ENCODE measurements at places on chromosomes 3 and 15.

GRCh38 chr3:71629289-71629688 lies 45.8 kb upstream of the FOXP1 start:
- DNase-seq: no peak

DNA sequence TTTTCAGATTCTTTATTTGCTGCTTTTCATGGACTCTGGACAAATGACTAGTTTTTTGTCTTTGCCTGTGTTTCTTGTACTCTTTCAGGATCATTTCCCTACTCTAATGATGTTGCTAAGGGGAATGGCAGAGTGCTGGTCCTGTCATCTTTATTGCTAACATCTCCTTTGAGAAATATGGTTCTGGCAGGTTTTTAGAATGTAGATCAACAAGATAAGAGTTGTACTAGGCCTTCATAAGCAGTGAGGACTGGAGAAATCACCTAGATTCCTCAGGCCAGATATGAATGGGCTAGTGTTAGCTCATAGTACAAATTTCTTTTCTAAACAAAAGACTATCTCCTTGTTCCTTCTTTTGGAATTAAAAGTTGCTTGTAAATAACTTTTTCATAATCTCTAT lies 156.0 kb downstream of the UBE2E2 start:
- DNase-seq: no peak

DNA sequence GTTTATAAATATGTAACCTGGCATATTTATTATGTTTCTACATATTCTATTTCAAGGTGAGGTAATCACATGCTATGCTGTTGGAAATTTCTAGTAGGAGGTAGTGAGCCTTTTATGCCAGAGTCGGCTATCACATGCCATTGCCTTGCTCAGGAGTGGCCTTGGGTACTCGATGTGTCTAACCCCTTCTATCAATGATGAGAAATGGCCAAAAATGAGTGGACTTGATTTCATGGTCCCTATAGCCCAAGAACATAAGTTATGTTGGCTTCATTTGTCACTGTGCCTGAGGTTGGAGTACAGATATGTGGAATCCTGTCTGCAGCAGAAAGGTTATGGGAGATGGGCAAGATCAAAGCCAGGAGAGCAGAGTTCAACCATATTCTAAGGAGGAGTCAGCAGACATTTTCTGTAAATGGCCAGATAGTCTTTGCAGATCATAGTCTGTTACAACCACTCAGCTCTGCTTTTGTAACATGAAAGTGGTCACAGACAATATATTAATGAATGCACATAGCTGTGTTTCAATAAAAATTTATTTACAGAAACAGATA lies 554.4 kb downstream of the PDCD6IP start:
- DNase-seq: no peak

GRCh38 chr3:180420804-180421203 lies 181.2 kb upstream of the TTC14 start:
- no peak for DNase-seq

- DNase-seq: no peak
These were observed 81.9 kb downstream of the NUP210 start for GRCh38 chr3:13338231-13338630.

GRCh38 chr3:13654330-13655060 lies 105.6 kb downstream of the FBLN2 start:
- no peak for DNase-seq

DNA sequence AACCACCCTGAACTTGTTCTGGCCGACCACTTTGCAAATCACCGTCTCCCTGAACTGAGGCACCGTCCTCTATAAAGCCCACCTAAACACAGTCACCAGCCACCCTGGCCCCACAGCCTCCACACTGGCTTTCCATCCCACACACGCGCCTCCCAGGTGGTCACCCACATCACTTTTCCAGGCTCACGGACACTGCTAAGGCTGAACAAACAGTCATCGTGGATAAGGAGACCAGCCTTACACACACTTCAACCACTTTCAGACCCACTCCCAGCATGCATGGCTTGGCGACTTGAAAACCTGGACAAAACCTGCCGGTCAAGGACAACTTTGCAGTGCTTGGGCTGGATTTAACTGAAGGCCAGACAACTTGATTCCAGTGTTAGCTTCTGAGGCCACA lies 8.4 kb downstream of the CHSY1 start:
- DNase-seq: no peak

Data from NCI-H2029 treated with DMSO at 0.1 percent for 48 hours (cell line).